SJSA1 (cell line): ENCODE measurements at places on chromosomes 16 and 17. TPM values are rescaled to one million over a fixed set of nuclear protein-coding genes. Genes with fewer than 3 reads are reported as not detected.

Gene MYADML2
- not detected in 2 replicates for total RNA-seq

Gene CACNA1G
- total RNA-seq = 0.13 TPM in 1 of 2 replicates, not detected in the other

Gene KIF1C
- 72.3 and 102 TPM in 2 replicates for total RNA-seq

Gene NOG
- total RNA-seq = 11.0 and 13.2 TPM in 2 replicates

Gene ODAD4
- not detected in 2 replicates for total RNA-seq

Gene KRTAP1-5
- total RNA-seq = 0.45 and 2.5 TPM in 2 replicates

Gene KRTAP2-3
- total RNA-seq = not detected in 2 replicates

Gene SNTB2
- 17.3 and 43.6 TPM in 2 replicates for total RNA-seq

Gene C1QTNF8
- not detected in 2 replicates for total RNA-seq

Gene CEP295NL
- 0.22 and 0.34 TPM in 2 replicates for total RNA-seq

Gene GAST
- total RNA-seq = not detected in 2 replicates

Gene CES3
- total RNA-seq = not detected in 2 replicates

Gene NKD1
- total RNA-seq = 0.06 and 0.42 TPM in 2 replicates

Gene CA10
- total RNA-seq = not detected in 2 replicates

Gene C1QL1
- total RNA-seq = 5.2 TPM in 1 of 2 replicates, not detected in the other

Gene KRTAP9-2
- total RNA-seq = not detected in 2 replicates

Gene KRT25
- total RNA-seq = not detected in 2 replicates

Gene LDHD
- 0.06 and 0.24 TPM in 2 replicates for total RNA-seq

Gene RSAD1
- 10.0 and 15.8 TPM in 2 replicates for total RNA-seq

Gene RNF112
- total RNA-seq = not detected in 2 replicates

Gene ABI3
- total RNA-seq = not detected in 2 replicates

Gene CARD14
- total RNA-seq = not detected in 2 replicates

Gene TBC1D3L
- total RNA-seq = not detected in 2 replicates

Gene KRTAP9-4
- total RNA-seq = not detected in 2 replicates

Gene GRIN2A
- not detected in 2 replicates for total RNA-seq

Gene PRSS33
- total RNA-seq = not detected in 2 replicates

Gene HOXB7
- 23.0 and 28.4 TPM in 2 replicates for total RNA-seq

Gene CCL14
- total RNA-seq = not detected in 2 replicates

Gene SRL
- total RNA-seq = 0.05 and 0.31 TPM in 2 replicates

Gene IGF2BP1
- 5.0 and 8.7 TPM in 2 replicates for total RNA-seq

Gene STAT3
- total RNA-seq = 41.1 and 65.8 TPM in 2 replicates

Gene SDR42E2
- total RNA-seq = not detected in 2 replicates
